ENCODE measurements at places on chromosomes 7 and 10.
A peak's percentile ranks its signal among the peaks of the same experiment; 100 is the strongest.

GRCh38 chr7:102425639-102426267 lies 7.6 kb upstream of the ORAI2 start:
- DNase-seq, result no peak

GRCh38 chr10:91185239-91185875 lies 35.1 kb upstream of the PCGF5 start:
- DNase-seq, result no peak

DNA sequence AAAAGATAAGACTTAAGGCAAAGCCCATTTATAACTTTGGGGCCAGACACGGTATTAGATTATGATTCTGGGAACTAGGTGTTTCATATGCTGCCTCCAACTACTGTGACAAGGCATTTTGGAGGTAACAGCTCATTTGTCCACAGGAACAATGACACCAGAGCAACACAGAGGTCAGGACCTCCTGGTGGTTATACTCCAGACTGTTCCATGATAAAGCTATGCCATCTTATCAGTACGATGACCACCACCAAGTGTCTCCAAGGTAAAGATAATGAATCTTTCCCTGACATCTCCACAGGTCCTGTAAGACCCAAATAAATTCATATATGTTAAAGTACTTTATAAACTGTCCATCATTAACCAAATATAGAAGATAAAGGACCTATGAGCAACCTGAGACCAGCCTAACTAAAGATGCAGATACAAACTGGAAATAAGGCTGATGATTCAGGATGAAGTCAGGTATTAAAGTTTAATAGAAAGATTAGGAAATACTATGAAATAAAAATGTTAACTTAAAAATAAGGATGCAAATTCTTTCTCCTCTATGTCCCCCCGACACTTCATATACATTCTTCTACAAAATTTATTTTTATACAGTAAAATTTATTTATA lies 26.2 kb downstream of the CUL2 start:
- DNase-seq, result no peak

DNA sequence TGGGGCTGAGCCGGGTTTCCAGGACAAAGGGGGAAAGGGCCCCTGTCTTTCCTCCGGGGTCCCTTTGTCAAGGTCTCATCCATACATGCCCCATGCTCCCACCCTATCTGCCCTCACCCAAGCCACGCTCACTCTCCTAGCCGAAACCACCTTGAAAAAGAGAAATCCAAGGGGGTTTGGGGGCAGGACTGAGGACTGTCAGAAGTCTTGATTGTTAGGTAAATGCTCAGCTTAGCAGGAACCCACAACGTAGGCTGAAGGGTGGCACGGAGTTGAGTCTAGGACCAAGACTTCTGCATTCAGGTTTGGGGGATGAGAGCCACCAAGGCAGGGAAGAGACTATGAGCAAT lies 719 bp upstream of the PGAM2 start:
- DNase-seq, result no peak

- no peak for DNase-seq
These were observed 140.3 kb downstream of the MAPK8 start for GRCh38 chr10:48446785-48447184.

DNA sequence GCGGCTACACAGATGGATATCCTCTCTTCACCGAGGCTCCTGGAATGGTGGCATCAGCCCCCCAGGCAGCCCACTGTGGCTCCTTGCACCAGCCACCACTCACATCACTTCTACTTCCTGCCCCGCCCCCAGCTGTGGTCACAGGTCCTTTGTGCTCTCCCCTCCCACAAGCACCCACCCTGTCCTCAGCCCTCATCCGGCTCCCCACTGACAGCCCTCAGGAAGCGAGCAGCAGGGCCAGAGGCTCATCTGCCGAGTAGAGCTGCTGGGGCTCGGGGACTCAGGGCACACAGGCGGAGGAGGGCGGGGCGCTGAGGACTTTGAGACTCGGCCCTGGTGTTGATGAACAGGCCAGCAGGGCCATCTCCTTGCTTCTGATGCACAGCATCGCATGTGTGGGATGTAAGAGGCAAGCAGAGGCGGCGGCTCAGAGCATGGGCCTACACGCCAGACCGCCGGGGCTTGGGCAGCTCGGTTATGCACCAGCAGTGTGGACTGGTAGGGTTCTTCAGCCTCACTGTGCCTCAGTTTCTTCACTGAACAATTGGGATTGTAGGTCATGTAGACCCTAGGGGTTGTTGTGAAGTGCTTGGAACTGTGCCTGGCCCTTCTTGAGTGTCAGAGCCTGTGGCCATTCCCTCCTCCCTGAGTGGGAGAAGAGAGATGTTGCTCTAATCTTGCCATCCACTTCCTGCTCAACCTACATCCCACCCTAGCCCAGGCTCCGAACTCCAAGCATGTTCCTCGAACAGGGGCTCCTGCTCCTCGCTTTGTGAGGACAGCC lies at the start of gene PRF1:
Gene PRF1 (minus strand): TSS at position 77 of the 784 bp plus-strand sequence. CDS start 1,839 bp downstream, outside the sequence.
- no peak for DNase-seq

- DNase-seq, result no peak
These were observed 20.4 kb downstream of the FAM53B start for GRCh38 chr10:124723826-124724225.

GRCh38 chr10:6924166-6924565 lies 344.1 kb upstream of the PRKCQ start:
- no peak for DNase-seq

GRCh38 chr10:72283131-72283530 lies 9.4 kb downstream of the DDIT4 start:
- DNase-seq, result no peak

DNA sequence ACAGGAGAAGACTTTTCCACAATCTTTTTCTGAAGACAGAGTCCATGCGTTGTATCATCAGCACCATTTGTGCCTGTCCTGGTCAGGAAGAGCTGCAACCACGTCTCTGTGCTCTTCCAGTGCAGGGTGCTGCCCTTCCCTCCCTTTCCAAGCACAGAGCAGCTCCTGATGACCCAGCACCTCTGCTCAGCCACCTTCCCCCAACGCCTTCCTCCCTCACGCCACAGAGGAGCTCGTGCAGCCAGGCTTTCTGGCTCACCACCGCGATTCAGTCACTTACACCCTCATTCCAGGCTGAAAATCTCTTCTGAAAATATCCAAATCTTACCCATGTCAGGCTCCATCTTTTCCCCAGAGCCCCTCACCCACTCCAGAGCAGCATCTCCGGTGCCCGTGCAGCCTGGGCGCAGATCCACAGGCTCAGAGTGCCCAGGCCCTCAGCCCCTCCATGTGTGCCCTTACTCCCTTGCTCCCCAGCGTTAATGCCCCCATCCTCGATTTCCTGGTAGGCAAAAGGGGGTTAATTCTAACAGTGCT lies 181.5 kb downstream of the DIP2C start:
- no peak for DNase-seq

- no peak for DNase-seq
These were observed 38.3 kb downstream of the WBP1L start for GRCh38 chr10:102781921-102782557.

- DNase-seq, result no peak
These were observed 60.1 kb upstream of the GSDME start for GRCh38 chr7:24817339-24817738.

DNA sequence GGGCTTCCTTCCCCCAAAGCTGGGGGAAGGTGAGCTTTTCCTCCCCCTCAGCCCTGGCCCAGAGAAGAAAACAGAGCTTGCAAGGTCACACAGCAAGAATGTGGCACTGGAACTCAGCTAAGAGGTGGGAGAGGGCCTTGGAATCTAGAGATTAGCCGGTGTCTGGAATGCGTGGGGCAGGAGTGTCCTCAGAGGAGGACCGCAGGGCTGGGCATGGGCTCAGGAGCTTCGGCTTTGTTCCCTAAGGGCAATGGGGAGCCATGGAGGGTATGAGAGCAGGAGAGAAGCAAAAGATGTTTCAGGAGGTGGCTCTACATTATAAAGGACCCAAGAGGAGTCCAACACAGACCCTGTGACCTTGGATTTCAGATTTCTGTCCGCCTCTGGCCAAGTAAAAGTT lies 127.2 kb upstream of the TNRC18 start:
- no peak for DNase-seq

- DNase-seq, result peak; percentile 7
These were observed 136.5 kb downstream of the EPC1 start for GRCh38 chr10:32210306-32211045.

GRCh38 chr7:121666306-121666705 lies 206.7 kb upstream of the PTPRZ1 start:
- no peak for DNase-seq

GRCh38 chr10:17607603-17608332 lies 9.4 kb downstream of the HACD1 start:
- DNase-seq, result no peak

DNA sequence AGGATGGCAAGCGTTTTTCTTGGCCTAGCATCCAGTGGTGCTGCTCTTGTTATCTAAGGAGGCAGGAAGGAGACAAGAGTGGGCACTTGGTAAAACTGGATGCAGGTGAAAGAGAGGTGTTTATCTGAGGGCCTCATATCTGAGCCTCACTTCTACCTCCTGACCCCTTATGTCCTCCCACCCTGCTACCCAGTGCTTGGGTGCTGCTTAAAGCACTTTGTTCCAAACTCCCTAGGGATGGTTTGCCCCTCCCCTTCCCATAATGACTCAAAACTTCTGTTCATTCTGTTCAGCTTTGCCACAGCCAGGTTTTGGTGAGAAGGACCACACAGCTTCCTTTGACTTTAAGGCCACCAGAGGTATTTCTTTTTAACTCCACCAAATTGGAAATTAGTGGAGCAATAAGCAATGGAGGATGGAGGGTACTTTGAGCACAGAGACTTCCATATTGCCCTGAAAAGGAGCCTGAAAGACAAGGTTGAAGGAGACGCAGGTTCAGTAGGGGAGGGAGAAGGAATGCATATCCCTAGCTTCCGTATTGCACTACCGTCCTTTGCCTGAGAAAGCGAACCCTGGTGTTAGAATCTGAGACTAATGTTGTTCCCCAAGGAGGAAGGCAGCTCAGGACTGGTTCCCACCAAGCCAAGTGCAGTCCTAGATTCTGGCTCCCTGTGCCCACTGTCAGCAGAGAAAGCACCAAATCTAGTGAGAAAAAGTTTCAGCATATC lies 30.1 kb downstream of the ENTPD1 start:
- DNase-seq, result no peak

Measured in tibial nerve (tissue), 4 donors.